ENCODE measurements at places on chromosomes 6 and 20. TPM values are rescaled to one million over a fixed set of nuclear protein-coding genes. Genes with fewer than 3 reads are reported as not detected.

FOXQ1 gene
- 39.8 TPM for total RNA-seq

TNFAIP3 gene
- total RNA-seq: 24.7 TPM

METTL24 gene
- not detected for total RNA-seq

TAP2 gene
- total RNA-seq: 9.8 TPM

THBS2 gene
- 0.08 TPM for total RNA-seq

FAM162B gene
- total RNA-seq: not detected

DNA sequence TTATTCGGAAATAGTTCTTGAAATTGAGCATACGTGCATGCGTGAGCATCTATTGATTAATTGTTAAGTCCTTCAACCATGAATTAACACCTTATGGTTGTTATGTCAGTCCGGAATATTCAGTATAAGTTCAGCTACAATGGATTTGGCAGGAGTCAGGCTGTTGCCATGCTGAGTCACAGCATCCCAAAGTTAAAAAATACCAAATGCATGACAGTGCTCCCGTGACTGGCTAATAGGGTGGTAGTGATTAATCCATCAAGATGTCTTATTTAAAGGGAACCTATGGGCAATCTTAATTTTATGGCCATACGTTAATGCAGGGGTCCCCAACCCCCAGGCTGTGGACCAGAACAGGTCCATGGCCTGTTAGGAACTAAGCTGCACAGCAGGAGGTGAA, 10.5 kb downstream of the RAE1 start:
- H3K27me3 ChIP-seq: no peaks in the 10 kb centered on the region
- no peak overlapping the region for H3K4me3 ChIP-seq
- H3K27ac ChIP-seq: no peak overlapping the region
- no peaks in the 10 kb centered on the region for H3K4me1 ChIP-seq
- H3K36me3 ChIP-seq: peaks cover 22% of the 10 kb centered on the region
- DNase-seq: no peak

GRCh38 chr20:5880326-5880725, 70.0 kb downstream of the TRMT6 start:
- DNase-seq: no peak
- no peak overlapping the region for H3K4me3 ChIP-seq
- peaks cover 31% of the 10 kb centered on the region for H3K4me1 ChIP-seq
- H3K27ac ChIP-seq: no peak overlapping the region
- peaks cover 4% of the 10 kb centered on the region for H3K27me3 ChIP-seq
- H3K36me3 ChIP-seq: no peaks in the 10 kb centered on the region

- H3K27ac ChIP-seq: no peak overlapping the region
- no peak for DNase-seq
- no peak overlapping the region for H3K4me3 ChIP-seq
- no peaks in the 10 kb centered on the region for H3K27me3 ChIP-seq
- peaks cover 52% of the 10 kb centered on the region for H3K36me3 ChIP-seq
- peaks cover 17% of the 10 kb centered on the region for H3K4me1 ChIP-seq
These were observed 48.8 kb downstream of the TM9SF4 start for GRCh38 chr20:32158351-32158750.

GRCh38 chr6:158047127-158047518, 65.5 kb downstream of the SYNJ2 start:
- no peak overlapping the region for H3K4me3 ChIP-seq
- peaks cover 79% of the 10 kb centered on the region for H3K4me1 ChIP-seq
- H3K27me3 ChIP-seq: no peaks in the 10 kb centered on the region
- H3K27ac ChIP-seq: peak overlapping the region; percentile 5
- no peak for DNase-seq

- no peak overlapping the region for H3K4me3 ChIP-seq
- peaks cover 3% of the 10 kb centered on the region for H3K4me1 ChIP-seq
- H3K27ac ChIP-seq: no peak overlapping the region
- H3K27me3 ChIP-seq: no peaks in the 10 kb centered on the region
These were observed 26.7 kb downstream of the MDN1 start for GRCh38 chr6:89792881-89793280.

GRCh38 chr6:140193269-140193668, 818.8 kb upstream of the CITED2 start:
- no peaks in the 10 kb centered on the region for H3K36me3 ChIP-seq
- no peaks in the 10 kb centered on the region for H3K27me3 ChIP-seq
- no peak overlapping the region for H3K4me3 ChIP-seq

DNA sequence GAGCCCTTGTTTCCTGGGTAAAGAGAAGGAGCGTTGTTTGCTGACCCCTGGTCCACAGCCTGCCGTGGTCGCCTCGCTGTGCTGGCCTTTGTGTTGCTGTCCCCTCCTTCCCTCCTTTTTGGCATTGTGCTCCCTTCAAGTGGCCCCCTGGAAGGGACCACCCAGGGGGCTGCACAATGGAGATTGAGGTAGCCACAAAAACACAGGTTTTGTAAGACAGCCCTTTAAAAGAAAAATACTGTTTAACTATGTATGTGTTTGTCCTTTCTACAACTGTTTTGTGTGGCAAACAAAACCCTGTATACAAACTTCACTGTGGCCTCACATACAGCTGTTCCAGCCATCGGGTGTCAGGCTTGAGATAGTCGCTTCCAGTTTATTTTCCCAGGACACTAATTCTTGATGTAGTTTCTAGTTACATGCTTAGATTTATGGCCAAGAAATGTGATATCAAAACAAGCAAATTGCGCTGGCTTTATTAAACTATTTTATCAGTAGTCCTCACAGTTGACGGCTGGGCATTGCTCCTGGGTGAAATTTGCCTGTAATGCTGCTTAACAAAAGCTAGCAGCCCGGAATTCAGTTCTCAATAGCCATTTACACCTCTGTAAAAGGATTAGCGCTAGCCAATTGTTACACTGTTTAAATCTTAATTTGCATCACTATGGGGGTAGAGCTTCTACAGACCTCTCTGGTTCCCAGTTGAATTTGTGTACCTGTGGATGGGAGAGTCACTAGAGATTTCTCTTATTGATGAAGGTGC, 64.1 kb downstream of the KIZ start:
- no peak overlapping the region for H3K27ac ChIP-seq
- peaks cover 3% of the 10 kb centered on the region for H3K4me1 ChIP-seq
- H3K27me3 ChIP-seq: no peaks in the 10 kb centered on the region
- H3K4me3 ChIP-seq: no peak overlapping the region

Data from HepG2 (cell line).